Lung microvascular endothelial cell (primary cell): ENCODE measurements at places on chromosomes 7 and 10.

- DNase-seq, result no peak
Observed at GRCh38 chr10:22022257-22023032, 18.9 kb upstream of the DNAJC1 start.

GRCh38 chr7:157816086-157816485 lies 479.3 kb downstream of the DNAJB6 start:
- DNase-seq, result no peak

DNA sequence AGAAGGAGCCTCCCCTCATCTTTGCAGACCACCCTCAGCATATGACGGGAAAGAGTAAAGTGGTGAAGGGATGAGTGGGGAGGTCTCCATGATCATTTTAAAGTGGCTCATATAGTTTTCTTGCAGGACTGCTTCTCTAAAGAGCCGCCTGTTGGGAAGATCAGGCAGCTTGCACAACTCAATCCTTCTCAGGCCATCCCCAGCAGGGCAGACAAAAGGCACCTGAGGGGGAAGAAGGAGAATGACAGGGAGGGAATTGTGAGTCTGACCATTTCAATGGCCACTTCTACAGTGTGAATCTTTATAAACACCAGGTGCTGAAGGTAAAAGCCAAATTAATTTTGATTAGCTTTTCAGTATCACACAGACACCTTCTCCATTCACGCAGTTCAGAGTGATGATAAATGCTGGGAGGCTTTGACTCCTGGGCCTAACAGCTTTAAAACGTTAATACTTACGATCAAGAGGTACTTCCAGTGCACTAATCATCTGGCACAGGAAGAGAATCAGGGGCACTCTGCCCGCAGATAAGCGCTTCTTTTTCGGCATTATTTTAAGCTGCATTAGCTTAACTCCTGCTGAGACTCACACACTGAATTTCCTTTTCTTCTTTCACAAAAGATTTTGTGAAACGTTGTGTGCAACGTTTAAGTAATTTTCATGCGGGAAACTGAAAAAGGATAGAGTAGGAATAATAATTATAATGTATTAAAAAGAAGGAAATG lies 109.5 kb upstream of the LAMB4 start:
- no peak for DNase-seq

GRCh38 chr10:108911814-108912541 lies 1011.3 kb downstream of the XPNPEP1 start:
- peak; percentile 2 for DNase-seq

- DNase-seq, result no peak
Observed at GRCh38 chr10:132646443-132647097, 109.0 kb downstream of the INPP5A start.

GRCh38 chr7:97174303-97174702 lies 56.8 kb downstream of the SDHAF3 start:
- DNase-seq, result no peak

DNA sequence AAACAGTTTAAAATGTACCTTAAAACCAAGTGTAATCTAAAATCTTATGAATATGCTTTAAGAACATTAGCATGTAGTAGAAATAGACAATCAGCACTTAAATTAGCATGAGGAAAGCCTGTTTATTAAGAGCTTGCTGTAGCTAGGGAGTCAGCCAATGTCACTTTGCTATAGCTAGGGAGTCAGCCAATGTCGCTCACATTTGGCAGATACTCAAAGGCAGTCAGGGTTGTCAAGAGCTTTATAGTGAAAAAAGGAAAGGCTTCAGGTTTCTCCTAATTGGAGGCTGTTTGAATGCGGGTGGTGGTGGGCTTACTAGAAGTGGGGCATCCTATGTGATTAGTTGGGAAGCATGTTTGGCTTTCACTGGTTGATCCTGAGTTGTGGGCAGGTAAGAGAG lies 226.2 kb upstream of the DGKB start:
- peak; percentile 1 for DNase-seq

- DNase-seq, result no peak
Observed at GRCh38 chr7:37703361-37703760, 19.8 kb downstream of the GPR141 start.

GRCh38 chr10:100562008-100562672 lies 26.4 kb downstream of the HIF1AN start:
- peak; percentile 67 for DNase-seq

DNA sequence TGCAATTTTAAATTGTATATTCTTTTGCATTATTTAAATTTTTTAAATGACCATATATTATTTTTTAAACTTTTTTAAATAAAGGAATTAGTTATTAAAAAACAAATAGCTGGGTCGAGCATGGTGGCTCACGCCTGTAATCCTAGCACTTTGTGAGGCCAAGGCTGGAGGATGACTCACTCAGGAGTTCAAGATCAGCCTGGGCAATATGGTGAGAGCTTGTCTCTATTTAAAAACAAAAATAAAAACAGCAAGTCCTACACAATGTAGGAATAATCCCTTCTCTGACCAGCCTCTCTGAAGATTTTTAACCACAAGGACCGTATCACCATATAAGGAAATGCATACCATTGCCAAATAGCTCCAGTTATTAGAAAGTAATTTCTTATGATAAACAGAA lies 19.6 kb downstream of the NOC3L start:
- no peak for DNase-seq

GRCh38 chr7:107856806-107857540 lies 34.0 kb upstream of the DLD start:
- no peak for DNase-seq

DNA sequence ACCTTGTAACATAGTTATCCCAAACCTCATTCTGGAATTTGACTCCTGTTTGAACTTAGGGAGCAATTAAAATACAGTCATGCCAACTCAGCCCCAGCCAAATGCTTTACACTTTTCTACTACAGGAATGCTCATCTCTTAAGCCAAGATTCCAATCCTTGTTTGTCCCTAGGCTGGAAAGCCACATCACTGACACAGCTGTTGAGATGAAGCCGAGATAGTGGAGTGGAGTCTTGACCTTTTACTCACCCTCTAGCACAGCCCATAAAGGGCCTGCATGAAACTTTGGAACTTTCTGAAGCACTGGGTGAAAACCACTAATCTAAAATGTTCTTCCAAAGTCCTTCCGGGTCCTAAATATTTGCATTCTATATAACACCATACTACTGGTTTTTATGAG lies 247.3 kb downstream of the ETV1 start:
- DNase-seq, result peak; percentile 12

GRCh38 chr7:134622303-134622995 lies 24.2 kb upstream of the BPGM start:
- no peak for DNase-seq

- no peak for DNase-seq
Observed at GRCh38 chr10:82826132-82826531, 951.1 kb downstream of the NRG3 start.

DNA sequence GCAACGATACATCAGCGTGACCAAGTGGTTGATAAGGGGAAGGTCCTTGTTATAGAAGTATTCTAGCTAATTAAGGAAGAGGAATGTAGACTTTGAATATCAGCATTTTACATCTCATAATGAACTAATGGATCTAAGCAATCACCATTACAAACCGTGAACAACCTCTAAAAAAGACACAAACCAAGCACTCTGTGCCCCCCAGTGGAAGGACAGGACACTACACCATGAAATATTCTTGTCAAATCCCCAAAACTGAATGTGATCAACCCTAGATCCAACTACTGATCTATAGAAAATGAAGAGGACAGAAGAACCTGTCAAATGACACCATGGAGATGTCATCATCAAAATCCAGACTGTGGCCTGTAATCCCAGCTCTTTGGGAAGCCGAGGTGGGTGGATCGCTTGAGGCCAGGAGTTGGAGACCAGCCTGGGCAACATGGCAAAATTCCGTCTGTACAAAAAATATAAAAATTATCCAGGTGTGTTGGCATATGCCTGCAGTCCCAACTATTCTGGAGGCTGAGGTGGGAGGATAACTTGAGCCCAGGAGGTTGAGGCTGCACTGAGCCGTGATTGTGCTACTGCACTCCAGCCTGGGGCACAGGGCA lies 111.3 kb upstream of the CARD11 start:
- peak; percentile 68 for DNase-seq

DNA sequence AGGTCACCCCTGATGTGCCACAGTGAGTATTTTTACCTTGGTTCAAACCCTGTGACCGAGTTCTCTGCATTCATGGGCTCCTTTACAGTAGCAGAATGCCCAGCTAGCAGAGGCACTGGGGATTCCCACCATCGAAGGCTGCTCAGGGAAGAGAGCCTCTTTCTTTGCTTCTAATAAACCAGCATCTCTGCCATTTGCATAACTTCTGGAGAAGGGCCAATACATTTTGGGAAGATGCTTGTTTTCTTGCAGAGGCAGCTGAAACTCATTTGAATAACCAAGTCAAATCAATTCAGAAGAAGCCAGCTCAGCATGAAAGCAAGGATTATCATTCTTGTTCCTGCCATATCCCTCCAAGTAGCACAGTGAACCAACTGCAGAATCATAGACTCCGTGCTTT lies 82.9 kb upstream of the WDR11 start:
- no peak for DNase-seq

DNA sequence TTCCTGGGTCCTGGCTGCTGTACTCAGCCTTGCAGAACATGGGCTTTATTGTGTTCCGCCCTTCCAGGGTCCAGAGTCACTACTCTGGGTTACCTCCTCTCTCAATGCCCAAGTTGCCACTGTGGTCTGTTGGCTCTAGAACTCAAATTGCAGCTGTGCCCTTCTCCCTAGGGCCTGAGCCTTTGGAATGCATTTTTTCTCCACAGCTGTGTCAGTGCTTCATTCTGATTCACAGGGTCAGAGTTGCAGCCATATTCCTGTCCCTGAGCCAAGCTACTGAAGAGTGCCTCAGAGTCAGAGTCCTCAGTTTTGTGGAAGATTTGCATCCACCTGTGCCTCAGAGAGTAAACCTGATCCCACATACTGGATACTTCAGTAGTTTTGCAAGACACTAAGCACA lies 167.5 kb downstream of the ITGB1 start:
- DNase-seq, result no peak

GRCh38 chr7:158267742-158268435 lies 319.7 kb downstream of the PTPRN2 start:
- no peak for DNase-seq

DNA sequence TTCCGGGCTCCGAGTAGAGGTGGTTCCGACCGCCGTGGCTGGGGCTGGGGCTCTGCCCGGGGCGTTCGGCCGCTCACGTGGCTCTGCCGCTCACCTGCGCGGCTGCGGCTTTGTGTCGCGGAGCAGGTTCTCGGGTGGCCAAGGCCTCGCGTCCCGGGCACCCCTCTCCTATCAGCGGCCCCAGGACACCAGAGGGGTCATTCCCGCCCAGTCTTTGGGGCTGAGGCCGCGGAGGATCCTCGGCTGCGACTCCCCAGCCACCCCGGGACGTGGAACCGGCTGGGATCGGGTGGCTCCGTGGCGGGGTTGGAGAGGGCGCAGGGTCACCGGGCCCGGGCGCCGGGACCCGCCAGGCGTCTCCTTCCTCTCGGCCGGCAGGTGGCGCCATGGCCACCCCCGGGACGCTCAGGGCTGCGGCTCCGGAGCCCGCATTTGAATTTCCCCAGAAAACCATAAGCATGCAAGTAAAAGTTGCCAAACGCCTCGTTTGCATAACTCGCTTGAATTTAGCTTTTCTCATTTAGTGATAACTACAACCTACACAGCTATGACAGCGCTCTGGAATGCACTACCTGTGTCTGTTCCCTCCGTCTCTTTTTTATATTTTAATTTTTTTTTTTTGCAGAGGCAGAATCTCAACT lies 1.2 kb downstream of the COL26A1 start:
- peak; percentile 47 for DNase-seq

- no peak for DNase-seq
Observed at GRCh38 chr10:77500754-77501151, 136.9 kb downstream of the KCNMA1 start.

DNA sequence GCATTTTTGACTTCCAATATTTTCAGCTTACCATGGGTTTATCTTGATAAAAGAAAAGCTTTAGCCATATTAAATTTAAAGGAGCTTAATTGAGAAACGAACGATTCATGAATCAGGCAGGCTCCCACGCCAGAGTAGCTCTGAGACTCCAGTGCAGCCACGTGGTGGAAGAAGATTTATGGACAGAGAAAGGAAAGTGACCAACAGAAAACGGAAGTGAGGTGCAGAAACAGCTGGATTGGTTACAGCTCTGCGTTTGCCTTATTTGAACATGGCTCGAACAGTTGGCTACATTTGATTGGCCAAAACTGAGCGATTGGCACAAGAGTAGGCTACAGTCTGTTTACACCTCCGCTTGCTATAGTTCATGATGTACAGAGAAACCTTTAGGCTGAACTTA lies 395.4 kb downstream of the GATA3 start:
- DNase-seq, result no peak

- DNase-seq, result no peak
Observed at GRCh38 chr10:109202111-109202510, 721.2 kb downstream of the XPNPEP1 start.

DNA sequence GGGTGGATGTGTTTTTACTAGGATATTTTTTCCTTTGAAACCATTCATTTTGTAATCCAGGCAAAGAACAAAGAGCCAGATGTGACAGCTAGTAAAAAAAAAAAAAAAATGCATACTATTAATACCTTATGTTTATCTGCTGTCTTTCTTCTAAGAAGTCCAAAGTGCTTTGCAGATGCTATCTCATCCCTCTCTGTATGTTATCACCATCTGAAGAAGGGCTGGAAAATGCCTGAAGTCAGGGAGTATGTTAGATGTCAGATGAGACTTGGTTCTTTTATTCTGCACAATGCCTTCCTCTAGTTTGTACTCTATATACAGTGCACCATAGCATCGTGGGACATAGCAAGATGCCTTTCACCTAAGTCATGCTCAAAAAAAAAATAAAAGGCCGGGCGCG lies 10.4 kb upstream of the CAMK1D start:
- no peak for DNase-seq

GRCh38 chr7:147607157-147607800 lies 983.3 kb upstream of the C7orf33 start:
- no peak for DNase-seq

DNA sequence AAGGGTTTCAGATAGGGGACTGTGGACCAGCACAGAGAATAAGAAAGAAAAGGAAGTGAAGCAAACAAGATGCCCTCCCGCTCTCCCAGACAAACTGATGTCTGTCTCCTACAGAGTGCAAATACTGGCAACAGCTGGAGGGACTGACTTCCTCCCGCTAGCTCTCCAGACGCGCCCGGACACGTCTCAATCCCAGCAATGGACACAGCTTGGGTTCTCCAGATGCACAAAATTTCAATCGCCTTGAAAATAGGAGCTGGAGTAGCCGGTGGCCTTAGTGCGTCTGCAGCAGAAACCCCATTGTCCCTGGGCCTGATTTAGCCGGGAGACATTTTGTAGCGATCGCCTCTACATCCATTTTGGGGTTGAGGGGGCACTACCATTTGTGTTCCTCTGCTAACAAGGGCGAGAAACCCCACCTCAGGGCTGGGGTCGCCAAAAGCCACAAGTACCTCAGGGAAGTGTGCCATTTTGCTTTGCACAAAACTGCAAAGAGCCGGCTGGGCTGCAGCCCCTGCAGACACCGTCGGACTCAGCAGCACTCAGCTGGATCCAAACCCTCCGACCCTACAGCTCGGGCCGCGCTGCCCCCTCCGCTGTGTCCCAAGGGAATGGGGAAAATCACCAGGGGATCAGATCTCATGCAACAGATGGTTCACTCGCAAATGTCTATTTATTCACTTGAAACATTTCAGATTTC lies 5.9 kb downstream of the CPA2 start:
- DNase-seq, result no peak
